Stimulated activated CD4-positive, alpha-beta T cell treated with anti-CD3 and anti-CD28 coated beads, Interleukin-12 subunit alpha, Interleukin-12 subunit beta, amount 100 ng/mL, for 48 hours (primary cell): ENCODE measurements at places on chromosomes 5 and 9.

GRCh38 chr9:21965401-21965951 is 28.7 kb downstream of the CDKN2A start:
- peak; percentile 43 for DNase-seq

- peak; percentile 93 for DNase-seq
These were observed 133.2 kb downstream of the MTX3 start for GRCh38 chr5:79857714-79858409.

GRCh38 chr9:127972236-127972871 is 8.4 kb downstream of the EEIG1 start:
- DNase-seq, result no peak

DNA sequence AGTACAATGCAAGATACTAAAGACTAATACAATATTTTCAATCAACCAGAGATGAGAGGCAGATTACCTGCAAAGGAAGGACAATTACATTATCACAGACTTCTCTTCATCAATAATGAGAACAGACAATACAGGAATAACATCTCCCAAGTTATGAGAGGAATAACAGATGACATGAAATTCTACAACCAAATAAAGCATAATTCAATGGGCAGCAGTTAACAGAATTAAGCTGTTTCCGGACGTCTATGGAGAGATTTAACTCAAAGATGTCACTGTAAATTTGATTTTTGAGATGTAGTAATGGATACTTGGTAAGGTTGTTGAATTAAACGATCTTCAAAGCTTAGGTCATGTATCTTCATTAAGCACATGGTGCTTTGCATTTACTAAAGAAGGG is 19.8 kb upstream of the PARP8 start:
- DNase-seq, result no peak

GRCh38 chr5:96775689-96776088 is 32.1 kb downstream of the ERAP1 start:
- DNase-seq, result no peak

DNA sequence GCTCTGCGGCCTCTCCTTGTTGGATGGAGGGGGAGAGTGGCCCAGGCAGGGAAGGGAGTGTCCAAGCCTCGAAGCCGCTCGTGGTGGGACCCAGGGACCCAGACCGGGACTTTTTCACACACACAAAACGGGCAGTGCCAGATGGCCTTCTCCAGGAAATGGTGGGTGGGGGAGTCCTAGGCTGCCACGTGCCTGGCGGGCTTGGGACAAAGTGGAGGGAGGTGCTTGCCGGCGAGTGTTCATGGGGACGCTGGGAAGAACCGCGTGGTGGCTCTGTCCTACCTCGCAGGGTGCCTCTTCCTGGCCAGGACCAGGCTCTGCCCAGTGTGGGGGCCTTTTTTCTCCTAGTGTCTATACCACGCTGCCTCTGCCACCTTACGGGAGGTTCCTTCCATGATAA is 155.0 kb upstream of the COL5A1 start:
- DNase-seq, result no peak

- no peak for DNase-seq
These were observed 17.6 kb downstream of the CAMK2A start for GRCh38 chr5:150271923-150272322.
